Upper lobe of right lung (tissue), 1 donor: ENCODE measurements at places on chromosomes 4 and X.

- DNase-seq: no peak
These were observed 14.3 kb downstream of the H2BW1 start for GRCh38 chrX:103999234-103999633.

GRCh38 chrX:153945956-153946943 is 1.8 kb upstream of the RENBP start:
- DNase-seq: no peak

- no peak for DNase-seq
These were observed 706 bp downstream of the DUSP9 start for GRCh38 chrX:153647461-153648357.

- DNase-seq: no peak
These were observed 1.2 kb downstream of the PPARGC1A start for GRCh38 chr4:23888421-23889319.

GRCh38 chr4:2058264-2059045 is 672 bp upstream of the NAT8L start:
- no peak for DNase-seq

- DNase-seq: no peak
These were observed 1.9 kb upstream of the PIM2 start for GRCh38 chrX:48920718-48921104.

GRCh38 chr4:76212851-76213414 is 691 bp downstream of the SCARB2 start:
- DNase-seq: no peak

GRCh38 chr4:71549516-71550160 is 210.8 kb downstream of the SLC4A4 start:
- DNase-seq: no peak

GRCh38 chrX:63560601-63561218 is 209.6 kb upstream of the SPIN4 start:
- peak; percentile 70 for DNase-seq

- DNase-seq: no peak
These were observed 60.7 kb upstream of the PITX2 start for GRCh38 chr4:110683601-110684000.

- DNase-seq: no peak
These were observed 24.8 kb upstream of the AFAP1 start for GRCh38 chr4:7964459-7964858.

DNA sequence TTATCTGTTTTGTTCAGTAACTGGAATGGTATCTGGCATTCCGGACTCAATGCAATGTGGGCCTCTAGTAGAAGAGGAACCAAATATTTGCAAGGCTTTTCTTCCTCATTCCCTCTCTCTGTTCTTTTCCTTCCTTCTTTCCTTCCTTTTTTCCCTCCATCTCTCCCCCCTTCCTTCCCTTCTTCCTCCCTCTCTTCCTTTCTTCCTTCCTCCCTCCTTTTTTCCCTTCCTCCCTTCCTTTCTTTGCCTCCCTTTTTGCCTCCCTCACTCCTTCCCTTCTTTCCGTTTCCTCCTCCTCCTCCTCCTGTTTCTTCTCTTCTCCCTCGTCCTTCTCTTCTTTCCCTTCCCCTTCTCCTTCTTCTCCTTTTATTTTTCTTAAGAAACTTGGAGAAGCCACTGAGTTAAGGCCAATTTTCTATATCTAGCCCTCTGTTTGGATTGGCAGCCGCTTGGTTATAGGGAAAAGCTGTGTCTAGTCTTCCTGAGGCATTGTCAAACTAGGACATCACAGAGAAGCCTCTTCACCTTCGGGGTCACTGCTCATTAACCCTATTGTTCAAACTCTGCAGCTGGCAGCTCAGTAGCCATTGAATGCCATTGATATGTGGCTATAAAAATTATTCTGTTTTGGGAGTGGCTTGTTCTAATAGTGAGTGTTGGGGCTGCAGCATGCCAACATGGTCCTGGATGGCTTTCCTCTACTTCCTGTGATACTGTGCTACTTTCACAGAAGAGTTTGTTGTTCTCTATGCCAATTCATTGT is 95.9 kb downstream of the CFAP299 start:
- no peak for DNase-seq

- DNase-seq: no peak
These were observed 7.4 kb upstream of the TNIP2 start for GRCh38 chr4:2763511-2763967.

- DNase-seq: no peak
These were observed 2.4 kb downstream of the ZNF275 start for GRCh38 chrX:153336121-153336894.

GRCh38 chr4:15436513-15436912 is 8.7 kb downstream of the C1QTNF7 start:
- DNase-seq: no peak

GRCh38 chrX:79371101-79371500 is 4.0 kb upstream of the ITM2A start:
- DNase-seq: no peak

DNA sequence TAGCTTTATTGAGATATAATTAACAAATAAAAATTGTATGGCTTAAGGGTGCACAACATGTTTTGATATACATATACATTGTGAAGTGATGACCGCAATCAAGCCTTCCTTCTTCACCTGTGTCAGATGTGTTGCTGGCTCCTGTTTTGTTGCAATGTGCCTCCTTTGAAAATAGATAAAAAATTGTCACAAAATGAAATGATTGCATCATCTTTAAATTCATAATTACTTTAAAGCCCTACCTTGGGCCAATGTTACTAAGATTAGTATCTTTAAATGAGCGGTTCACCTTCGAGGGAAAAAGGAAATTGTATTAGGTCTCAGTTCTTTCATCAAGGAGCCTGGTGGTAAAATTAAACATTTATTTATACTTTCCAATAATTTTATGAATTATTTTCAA is 77.3 kb downstream of the GPRIN3 start:
- no peak for DNase-seq

DNA sequence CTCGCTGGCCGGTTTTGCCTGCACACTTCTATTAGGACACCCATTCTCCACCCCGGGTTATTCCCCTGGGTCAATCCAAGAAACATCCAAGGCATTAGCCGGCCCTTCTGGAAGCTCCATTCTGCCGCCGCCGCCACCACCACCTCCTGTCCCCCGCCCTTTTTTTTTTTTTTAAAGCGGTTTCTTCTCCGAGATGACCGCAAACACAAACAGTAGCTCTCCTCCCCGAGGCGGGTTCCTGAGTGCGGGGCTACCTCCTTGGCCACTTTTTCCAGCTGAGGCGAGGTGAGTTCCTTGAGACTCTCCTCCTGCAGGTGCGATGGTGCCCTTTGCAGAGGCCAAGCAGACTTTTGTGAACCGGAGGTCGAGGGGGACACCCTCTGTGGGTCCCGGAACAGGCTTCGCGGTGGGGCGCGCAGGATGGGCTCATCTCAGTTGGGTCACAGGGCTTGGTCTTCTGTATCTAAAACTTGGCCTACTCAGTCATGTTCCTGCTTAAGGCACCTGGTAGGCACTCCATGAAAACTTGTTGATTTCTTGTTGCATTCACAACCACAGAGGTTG is 930 bp downstream of the NWD2 start:
- no peak for DNase-seq

- DNase-seq: no peak
These were observed 51.1 kb downstream of the ADRA2C start for GRCh38 chr4:3816983-3817960.

GRCh38 chr4:163587867-163588266 is 93.4 kb downstream of the TMA16 start:
- no peak for DNase-seq

GRCh38 chr4:54731976-54732375 is 74.2 kb downstream of the KIT start:
- DNase-seq: no peak

DNA sequence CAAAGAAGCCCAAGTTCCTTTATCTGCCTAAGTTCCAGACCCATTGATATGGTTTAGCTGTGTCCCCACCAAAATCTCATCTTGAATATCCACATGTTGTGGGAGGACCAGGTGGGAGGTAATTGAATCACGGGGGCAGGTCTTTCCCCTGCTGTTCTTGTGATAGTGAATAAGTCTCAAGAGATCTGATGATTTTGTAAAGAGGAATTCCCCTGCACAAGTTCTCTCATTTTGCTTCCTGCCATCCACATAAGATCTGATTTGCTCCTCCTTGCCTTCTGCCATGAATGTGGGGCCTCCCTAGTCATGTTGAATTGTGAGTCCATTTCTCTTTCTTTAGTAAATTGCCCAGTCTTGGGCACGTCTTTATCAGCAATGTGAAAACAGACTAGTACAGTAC is 860.2 kb downstream of the FSTL5 start:
- DNase-seq: no peak

- DNase-seq: no peak
These were observed 78.0 kb downstream of the GUCY2F start for GRCh38 chrX:109403922-109404321.

DNA sequence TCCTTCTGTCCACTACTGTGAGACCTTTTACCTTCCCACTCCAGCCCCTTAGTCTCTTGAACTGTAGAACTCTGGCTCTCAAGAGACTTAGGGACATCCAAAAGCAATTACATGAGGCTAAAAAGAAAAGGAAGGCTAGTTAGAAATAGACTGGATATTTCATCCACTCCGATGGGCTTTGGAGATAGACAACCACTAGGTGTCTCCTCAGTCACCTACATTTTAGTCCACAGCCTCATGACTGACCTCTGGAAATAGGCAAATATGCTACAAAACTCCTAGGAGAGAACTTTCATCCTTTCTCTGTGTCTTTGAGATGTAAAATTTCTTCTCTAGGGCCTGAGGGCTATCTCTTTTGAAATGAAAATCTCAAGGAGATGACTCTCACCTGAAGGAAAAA is 45.1 kb upstream of the LAMP2 start:
- DNase-seq: no peak

GRCh38 chr4:153521478-153521877 is 55.3 kb downstream of the TMEM131L start:
- no peak for DNase-seq

DNA sequence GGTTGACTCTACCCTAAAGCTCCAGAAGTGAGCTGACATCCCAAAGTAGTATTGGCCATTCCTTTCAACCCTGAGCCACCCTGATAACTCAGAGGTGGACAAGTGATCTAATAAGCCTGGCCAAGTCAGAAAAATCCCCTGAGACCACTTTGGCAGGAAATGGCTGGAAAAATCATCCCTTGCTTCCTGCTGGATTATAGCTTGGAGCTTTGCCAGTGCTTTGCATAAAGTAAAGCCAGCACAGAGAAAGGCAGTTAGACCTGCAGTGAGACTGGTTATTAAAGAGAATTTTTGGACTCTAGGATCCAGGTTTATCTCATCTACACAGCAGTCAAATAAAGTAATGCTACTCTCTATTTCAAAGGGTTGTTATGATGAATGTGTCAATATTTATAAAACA is 6.4 kb downstream of the CXCL3 start:
- DNase-seq: no peak

- no peak for DNase-seq
These were observed 882 bp downstream of the MRFAP1 start for GRCh38 chr4:6641164-6641970.

DNA sequence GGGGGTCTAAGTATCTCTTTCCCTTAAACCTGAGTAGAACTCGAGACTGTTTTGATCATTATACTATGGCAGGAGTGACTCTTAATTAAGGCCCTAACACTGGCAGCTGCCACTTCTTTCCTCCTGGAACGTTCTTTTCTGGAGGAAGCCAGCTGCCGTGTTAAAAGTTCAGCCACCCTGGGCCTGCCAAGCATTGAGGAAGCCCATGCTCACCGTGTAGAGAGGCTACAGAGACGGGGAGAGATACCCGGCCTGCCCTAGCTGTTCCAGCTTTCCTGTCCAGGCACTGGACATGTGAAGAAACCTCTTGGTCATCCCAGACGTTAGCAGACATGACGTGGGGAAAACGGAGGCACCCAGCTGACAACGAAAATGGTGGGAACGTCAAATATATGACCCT is 274.1 kb downstream of the ARHGAP10 start:
- no peak for DNase-seq

- no peak for DNase-seq
These were observed 472.9 kb upstream of the GRID2 start for GRCh38 chr4:91830681-91831395.

- DNase-seq: no peak
These were observed 27.5 kb downstream of the PCYT1B start for GRCh38 chrX:24619647-24620046.

DNA sequence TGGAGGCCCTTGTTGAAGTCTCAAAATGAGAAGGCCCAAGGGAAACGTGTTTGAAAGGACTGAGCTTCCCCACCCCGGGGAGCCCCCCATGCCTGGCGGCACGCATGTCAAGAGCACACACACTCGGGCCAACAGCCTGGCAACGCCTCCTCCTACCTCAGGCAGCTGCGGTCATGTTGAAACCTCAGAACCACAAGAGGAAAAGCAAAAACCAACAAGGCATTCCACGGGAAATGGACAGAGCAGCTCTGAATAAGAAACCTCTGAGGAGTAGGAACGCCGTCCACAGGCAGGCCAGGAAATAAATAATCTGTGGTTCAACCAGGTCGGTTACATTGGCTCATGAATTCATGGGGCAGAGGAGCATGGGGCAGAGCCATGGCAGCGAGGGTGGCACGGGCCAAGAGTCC is 95.7 kb upstream of the AFAP1 start:
- DNase-seq: no peak

DNA sequence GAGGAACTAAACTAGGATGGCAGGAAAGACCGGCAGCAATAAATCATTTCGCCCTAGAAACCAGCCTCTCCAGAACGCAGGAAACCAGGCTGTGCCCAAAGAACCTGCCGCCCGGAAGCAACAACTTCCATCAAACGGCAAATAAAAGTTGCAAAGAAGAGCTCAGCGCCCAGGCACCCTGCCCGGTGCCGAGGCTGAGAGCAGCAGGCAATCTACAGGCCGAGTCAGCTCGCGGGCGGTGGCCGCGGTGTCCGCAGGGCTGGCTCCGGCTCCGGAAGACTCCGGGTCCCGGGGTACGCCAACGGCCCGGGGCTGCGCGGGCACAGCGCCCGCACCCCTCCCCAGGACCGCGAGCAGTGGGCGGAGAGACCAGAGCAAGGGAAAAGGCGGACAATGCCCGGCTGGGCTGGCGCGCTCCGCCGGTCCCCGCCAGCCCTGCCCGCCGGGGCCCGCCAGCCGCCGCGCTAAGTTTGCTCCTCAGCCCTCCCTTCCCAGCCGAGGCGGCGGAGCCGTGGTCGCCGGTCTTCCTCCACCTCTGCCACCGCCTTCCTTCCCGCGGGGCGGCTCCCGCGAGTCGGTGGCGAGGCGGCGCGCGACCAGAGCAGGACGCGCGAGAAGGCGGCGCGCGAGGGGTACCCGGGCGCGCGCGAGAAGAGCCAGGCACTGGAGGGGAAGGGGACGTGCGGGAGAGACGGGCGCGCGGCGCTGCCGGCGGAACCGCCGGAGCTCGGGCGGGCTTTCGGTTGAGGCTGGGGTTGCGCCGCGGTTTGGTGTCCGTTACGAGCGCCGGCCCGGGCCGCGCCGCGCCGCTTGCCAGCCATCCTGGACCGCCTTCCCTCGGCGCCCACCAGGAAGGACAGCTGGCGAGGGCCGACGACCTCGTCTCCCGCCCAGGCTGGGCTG is 733 bp downstream of the FRYL start:
- peak; percentile 87 for DNase-seq

DNA sequence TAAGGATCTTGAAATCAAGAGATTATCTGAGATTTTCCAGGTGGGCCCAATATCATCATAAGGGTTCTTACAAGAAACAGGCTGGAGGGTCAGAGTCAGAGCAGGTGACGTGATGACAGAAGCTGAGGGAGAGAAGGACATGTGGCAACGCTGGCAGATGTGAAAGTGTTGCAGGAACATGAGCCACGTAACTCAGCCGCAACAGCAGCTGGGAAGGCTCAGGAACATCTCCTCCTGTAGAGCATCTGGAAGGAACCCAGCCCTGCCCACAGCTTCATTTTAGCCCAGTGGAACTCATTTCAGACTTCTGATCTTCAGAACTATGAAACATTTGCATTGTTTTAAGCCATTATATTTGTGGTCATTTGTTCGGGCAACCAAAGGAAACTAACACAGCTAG is 156.3 kb upstream of the VEGFC start:
- DNase-seq: peak; percentile 62

GRCh38 chrX:136115126-136115903 is 32.0 kb upstream of the FHL1 start:
- DNase-seq: no peak
